ENCODE measurements at places on chromosomes 3 and 15. TPM values are rescaled to one million over a fixed set of nuclear protein-coding genes. Genes with fewer than 3 reads are reported as not detected.

DNA sequence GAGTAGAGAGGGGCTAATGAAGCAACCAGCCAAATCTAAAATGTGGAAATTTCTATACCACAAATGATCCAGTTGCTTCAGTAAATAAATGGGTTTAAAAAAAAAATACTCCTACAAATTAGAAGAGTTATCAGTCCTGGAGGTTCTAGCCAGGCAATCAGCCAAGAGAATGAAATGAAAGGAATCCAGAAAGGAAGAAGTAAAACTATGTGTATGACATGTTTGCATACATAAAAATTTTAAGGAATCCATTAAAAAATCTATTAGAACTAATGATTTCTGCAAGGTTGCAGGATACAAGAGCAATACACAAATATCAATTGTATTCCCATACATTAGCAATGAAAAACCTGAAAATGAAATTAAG lies 9.6 kb downstream of the MESP2 start:
- peak; percentile 39 for DNase-seq
- H3K4me1 ChIP-seq, result peaks cover 18% of the 10 kb centered on the region
- H3K27me3 ChIP-seq, result no peaks in the 10 kb centered on the region
- H3K4me3 ChIP-seq, result no peak overlapping the region
- H3K36me3 ChIP-seq, result peaks cover 17% of the 10 kb centered on the region
- no peak overlapping the region for H3K27ac ChIP-seq

GRCh38 chr3:161264852-161265251 lies 43.7 kb downstream of the NMD3 start:
- H3K4me1 ChIP-seq, result peaks cover 8% of the 10 kb centered on the region
- H3K27ac ChIP-seq, result peak overlapping the region; percentile 9
- no peak overlapping the region for H3K4me3 ChIP-seq
- H3K36me3 ChIP-seq, result peaks cover 3% of the 10 kb centered on the region

- H3K36me3 ChIP-seq, result peaks cover 9% of the 10 kb centered on the region
- peaks cover 39% of the 10 kb centered on the region for H3K4me1 ChIP-seq
- DNase-seq, result peak; percentile 80
- no peaks in the 10 kb centered on the region for H3K27me3 ChIP-seq
- H3K27ac ChIP-seq, result peak overlapping the region; percentile 98
These were observed 474.1 kb downstream of the FOXP1 start for GRCh38 chr3:71109241-71109976.

GRCh38 chr3:53163444-53164387 lies 2.7 kb downstream of the PRKCD start:
- H3K4me3 ChIP-seq, result no peak overlapping the region
- DNase-seq, result no peak
- H3K27ac ChIP-seq, result no peak overlapping the region
- no peaks in the 10 kb centered on the region for H3K36me3 ChIP-seq
- peaks cover 27% of the 10 kb centered on the region for H3K4me1 ChIP-seq

- no peak overlapping the region for H3K27ac ChIP-seq
- H3K4me1 ChIP-seq, result no peaks in the 10 kb centered on the region
- H3K27me3 ChIP-seq, result no peaks in the 10 kb centered on the region
- H3K4me3 ChIP-seq, result no peak overlapping the region
These were observed 154.3 kb downstream of the ALDH1A2 start for GRCh38 chr15:57911247-57911646.

- no peaks in the 10 kb centered on the region for H3K36me3 ChIP-seq
- no peak overlapping the region for H3K4me3 ChIP-seq
- H3K27me3 ChIP-seq, result no peaks in the 10 kb centered on the region
- no peak overlapping the region for H3K27ac ChIP-seq
- no peaks in the 10 kb centered on the region for H3K4me1 ChIP-seq
These were observed 55.1 kb upstream of the POLR2M start for GRCh38 chr15:57651445-57651844.

DNA sequence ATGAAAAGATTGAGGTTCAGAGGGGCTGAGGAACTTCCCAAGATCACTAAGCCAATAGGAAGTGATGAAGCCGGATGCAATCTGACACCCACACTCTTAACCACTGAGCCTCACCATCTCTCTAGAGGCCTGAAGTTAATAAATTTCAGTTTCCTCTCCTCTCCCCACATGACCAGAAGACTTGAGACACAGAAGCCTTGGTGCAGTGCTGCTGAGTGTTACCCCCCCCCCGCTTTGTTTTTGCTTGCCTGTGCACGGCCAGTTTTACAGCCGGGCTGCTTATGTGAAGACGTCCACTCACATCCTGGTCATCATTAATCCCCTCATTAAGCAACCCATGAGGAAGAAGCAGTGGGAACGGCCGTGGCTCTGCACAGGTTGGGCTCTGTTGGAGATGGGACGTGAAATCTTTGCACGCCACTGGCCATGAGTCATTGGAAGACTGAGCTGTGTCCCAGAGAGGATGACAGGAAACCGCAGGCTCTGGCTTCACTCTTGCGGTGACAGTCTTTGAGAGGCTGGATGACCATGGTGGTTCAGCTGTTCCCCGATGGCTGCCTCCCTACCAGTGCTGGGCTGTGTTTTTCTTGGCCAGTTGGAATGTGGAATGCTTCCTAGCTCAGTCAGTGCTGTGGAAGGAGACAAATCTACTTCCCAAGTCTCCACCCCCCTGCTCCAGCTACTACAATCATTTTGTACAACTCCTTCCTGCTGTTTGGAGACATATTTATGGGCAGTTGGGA lies 232.6 kb upstream of the LRTM1 start:
- peak overlapping the region; percentile 14 for H3K4me3 ChIP-seq
- peak; percentile 100 for DNase-seq
- peak overlapping the region; percentile 99 for H3K27ac ChIP-seq
- peaks cover 56% of the 10 kb centered on the region for H3K4me1 ChIP-seq
- H3K36me3 ChIP-seq, result no peaks in the 10 kb centered on the region

GRCh38 chr3:143525408-143525807 lies 322.9 kb downstream of the SLC9A9 start:
- no peak overlapping the region for H3K4me3 ChIP-seq
- no peaks in the 10 kb centered on the region for H3K36me3 ChIP-seq
- no peak overlapping the region for H3K27ac ChIP-seq
- no peak for DNase-seq
- H3K27me3 ChIP-seq, result no peaks in the 10 kb centered on the region
- H3K4me1 ChIP-seq, result no peaks in the 10 kb centered on the region

DNA sequence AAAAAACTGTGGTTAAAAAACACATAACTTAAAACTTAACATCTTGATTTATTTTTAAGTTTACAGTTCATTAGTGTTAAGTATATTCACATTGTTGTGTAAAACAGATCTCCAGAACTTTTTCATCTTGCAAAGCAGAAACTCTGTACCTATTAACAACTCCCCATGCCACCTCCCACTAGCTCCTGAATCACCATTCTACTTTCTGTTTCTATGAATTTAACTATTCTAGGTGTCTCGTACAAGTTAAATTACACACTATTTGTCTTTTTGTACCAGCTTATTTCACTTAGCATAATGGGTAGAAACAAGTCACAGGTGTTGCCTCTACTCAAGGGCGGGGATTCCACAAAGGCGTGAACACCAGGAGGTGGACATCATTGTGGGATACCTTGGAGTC lies 43.2 kb downstream of the CRTC3 start:
- no peak overlapping the region for H3K4me3 ChIP-seq
- H3K27me3 ChIP-seq, result no peaks in the 10 kb centered on the region
- no peak for DNase-seq
- no peaks in the 10 kb centered on the region for H3K36me3 ChIP-seq
- H3K4me1 ChIP-seq, result no peaks in the 10 kb centered on the region

DNA sequence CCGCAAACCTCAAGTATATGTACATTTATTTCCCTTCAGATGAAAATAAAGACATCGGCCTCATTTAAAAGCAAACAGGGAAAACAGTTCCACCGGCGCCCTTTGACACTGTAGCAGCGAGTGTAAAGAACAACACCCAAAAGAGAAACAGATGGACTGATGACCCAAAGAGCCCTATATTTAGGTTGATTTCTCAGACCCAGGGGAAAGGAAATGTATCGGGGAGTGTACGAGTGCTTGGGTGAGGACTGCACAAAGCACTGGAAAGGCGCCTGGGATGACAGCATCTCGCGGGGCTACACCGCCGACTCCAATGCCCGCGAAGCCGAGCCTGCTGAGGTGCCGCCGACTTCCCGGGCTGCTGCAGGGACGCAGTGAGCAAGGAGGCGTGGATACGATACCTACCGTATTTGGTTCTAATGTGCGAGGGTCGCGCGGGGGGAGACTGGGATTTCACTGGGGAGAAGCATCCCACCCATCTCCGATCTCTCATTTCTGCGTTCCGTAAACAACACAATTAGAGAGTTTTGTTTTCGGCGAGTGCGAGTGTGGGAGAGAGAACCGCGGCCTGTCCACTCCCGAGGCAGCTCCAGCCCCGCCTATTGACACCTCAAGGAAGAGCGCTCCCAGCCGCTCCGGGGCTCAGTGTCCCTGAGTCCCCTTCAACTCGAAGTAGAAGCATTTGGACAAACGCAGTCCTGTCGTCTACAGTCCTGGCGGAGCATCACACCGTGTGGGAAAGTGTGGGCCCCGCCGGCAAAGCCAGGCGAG lies 2.0 kb downstream of the MECOM start:
- H3K4me3 ChIP-seq, result peak overlapping the region; percentile 74
- H3K36me3 ChIP-seq, result no peaks in the 10 kb centered on the region
- H3K27ac ChIP-seq, result peak overlapping the region; percentile 18
- H3K4me1 ChIP-seq, result peaks cover 18% of the 10 kb centered on the region
- DNase-seq, result peak; percentile 36

DNA sequence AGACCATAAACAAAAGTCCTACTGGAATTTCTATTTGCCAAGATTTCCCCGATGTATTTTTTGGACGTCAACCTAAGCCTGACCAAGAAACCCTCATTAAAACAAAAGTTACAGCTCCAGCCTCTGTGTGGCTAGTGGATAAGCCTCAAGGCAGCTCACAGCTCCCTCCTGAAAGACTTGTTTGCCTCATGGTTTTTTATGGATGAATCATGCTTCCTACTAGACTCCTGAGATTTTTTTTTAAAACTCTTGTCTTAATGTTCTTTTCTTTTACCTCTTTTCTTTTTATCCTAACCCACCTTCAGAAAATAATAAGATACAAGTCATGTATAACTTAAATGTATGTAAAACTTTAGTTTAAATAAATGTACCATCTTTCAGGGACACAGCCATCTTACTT lies 52.4 kb downstream of the SUCNR1 start:
- H3K4me1 ChIP-seq, result peaks cover 33% of the 10 kb centered on the region
- DNase-seq, result peak; percentile 93
- H3K27me3 ChIP-seq, result no peaks in the 10 kb centered on the region
- no peaks in the 10 kb centered on the region for H3K36me3 ChIP-seq
- peak overlapping the region; percentile 35 for H3K27ac ChIP-seq

GRCh38 chr3:34300621-34301020 lies 502.2 kb downstream of the PDCD6IP start:
- H3K4me1 ChIP-seq, result no peaks in the 10 kb centered on the region
- DNase-seq, result no peak
- no peak overlapping the region for H3K27ac ChIP-seq
- no peaks in the 10 kb centered on the region for H3K36me3 ChIP-seq
- no peak overlapping the region for H3K4me3 ChIP-seq

GRCh38 chr3:56469141-56469540 lies 874 bp upstream of the ERC2 start:
- H3K27me3 ChIP-seq, result peaks cover 8% of the 10 kb centered on the region
- no peaks in the 10 kb centered on the region for H3K4me1 ChIP-seq
- no peak overlapping the region for H3K27ac ChIP-seq
- no peak for DNase-seq

DNA sequence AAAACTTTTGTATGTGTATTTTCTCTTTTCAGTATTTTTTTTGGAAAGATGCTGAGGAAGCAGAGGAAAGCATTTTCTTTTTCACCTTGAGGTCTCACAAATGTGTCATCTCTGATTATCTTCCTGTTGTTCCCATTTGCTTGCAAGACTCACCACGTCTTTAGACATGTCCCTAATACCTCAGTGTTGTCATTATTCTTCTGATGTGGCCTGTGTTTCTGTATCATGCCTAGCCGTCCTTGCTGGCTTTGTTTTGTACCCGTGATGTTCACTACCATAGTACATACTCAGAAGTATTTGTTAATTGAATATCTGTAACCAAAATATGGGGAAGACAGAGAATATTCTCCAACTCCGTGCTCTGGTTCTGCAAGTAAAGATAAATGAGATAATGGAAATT lies 5.0 kb upstream of the P2RY14 start:
- H3K36me3 ChIP-seq, result no peaks in the 10 kb centered on the region
- peaks cover 12% of the 10 kb centered on the region for H3K4me1 ChIP-seq
- peak overlapping the region; percentile 37 for H3K27ac ChIP-seq
- no peaks in the 10 kb centered on the region for H3K27me3 ChIP-seq
- DNase-seq, result no peak

DNA sequence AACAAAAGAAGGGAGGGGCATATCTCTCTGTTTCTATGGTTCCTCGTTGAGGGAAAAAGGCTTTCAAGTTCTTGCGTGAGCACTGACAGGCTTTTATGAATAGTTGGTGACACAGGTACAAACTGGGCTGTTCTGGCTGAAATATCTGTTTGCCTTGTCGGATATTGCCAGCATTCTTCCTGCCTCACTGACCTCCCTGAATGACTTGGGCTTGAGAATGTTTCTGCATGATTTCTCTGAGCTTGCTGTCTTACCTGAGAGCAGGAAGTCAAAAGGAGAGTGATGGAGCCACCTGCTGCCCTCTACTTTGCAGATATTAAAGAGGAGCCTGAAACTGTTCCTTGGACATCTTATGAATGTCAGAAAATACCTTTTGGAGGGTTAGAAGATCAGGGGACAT lies 4.8 kb downstream of the GCNT3 start:
- no peaks in the 10 kb centered on the region for H3K4me1 ChIP-seq
- H3K27ac ChIP-seq, result no peak overlapping the region

DNA sequence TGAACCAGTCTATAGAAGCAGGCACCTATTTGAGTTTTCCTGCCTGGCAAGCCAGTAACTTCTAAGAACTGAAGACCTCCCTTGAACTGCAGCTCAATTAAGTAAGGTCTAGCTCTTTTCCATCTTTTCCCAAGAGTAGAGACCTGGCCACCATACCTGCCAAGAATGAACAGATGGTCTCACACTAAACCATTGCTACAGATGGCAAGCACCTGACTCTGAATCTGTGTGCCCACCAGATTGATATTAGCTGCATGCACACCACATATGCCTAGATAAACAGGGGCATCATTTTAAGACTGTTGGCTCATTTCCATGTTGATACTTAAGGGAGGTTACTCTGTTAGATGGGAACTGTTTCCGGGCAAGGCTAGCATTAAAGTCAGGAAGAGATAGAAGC lies 34.8 kb upstream of the GSK3B start:
- H3K4me1 ChIP-seq, result no peaks in the 10 kb centered on the region
- H3K4me3 ChIP-seq, result no peak overlapping the region
- H3K27ac ChIP-seq, result no peak overlapping the region

DNA sequence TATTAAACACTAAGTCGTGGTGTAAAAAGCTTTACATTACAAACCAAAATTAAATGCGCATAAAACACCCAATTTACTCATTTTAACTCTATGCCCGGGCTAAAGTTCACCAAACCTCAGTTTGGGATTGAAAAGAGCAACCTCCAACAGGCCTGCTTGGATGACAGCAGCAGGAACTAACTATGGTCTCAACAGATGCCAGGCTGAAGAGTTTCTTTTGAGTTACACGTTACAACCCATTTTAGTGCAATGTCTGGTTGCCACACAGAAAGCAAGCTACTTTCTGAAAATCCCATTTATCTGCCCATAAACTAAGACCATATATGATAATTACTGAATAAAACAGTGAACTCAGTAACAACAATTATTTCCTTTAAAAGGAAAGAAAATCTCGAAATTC lies 2.2 kb downstream of the SATB1 start:
- no peak for DNase-seq
- H3K4me1 ChIP-seq, result peaks cover 3% of the 10 kb centered on the region
- no peak overlapping the region for H3K27ac ChIP-seq
- no peaks in the 10 kb centered on the region for H3K36me3 ChIP-seq

The FETUB gene
- not detected for total RNA-seq

The ZNF770 gene
- total RNA-seq, result 43.3 TPM

The GRK7 gene
- total RNA-seq, result not detected

The ARHGAP11A gene
- 9.3 TPM for total RNA-seq

The FBXO40 gene
- not detected for total RNA-seq
